ENCODE measurements at places on chromosomes 5 and 9. TPM values are rescaled to one million over a fixed set of nuclear protein-coding genes. Genes with fewer than 3 reads are reported as not detected.

Gene FAM78A
- total RNA-seq, result 0.59 TPM

Gene SLC25A2
- 0.59 TPM for total RNA-seq

Gene TLR4
- 46.7 TPM for total RNA-seq

Gene CCDC152
- total RNA-seq, result 0.36 TPM

Gene SMIM15
- total RNA-seq, result 30.6 TPM

Gene CYLC2
- total RNA-seq, result not detected

Gene CTXN3
- not detected for total RNA-seq

Gene GRM6
- not detected for total RNA-seq

Gene DEPDC1B
- 1.8 TPM for total RNA-seq

Gene RASGEF1C
- total RNA-seq, result not detected

Gene EQTN
- total RNA-seq, result not detected

Gene CNTNAP3B
- total RNA-seq, result 15.0 TPM

Gene ARHGEF39
- 0.36 TPM for total RNA-seq

Gene CHSY3
- total RNA-seq, result 12.4 TPM

Gene CDX1
- 0.36 TPM for total RNA-seq

Gene FRRS1L
- total RNA-seq, result 0.36 TPM

Gene UIMC1
- total RNA-seq, result 40.9 TPM
